ENCODE measurements at places on chromosomes 3 and 15.

DNA sequence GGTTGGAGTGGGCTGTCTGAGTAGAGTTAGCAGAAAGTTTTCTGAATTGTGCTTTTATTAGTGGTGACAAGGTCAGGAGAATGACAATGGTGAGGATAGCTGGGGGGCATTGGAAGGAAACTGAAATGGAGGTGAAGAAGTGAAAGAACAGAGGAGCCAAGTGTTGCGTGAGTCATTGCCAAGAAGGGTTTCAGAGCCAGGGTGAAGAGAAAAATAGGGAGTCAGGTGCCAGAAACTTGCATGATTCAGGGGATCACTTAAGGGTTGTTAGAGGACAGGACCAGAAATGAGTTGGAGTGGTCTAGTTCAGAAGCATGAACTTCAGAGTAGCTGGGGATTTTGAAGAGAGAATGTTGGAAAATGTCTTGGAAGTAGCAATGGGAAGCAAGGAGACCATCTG is 86.0 kb upstream of the GALNT15 start:
- no peak for DNase-seq

- no peak for DNase-seq
Measured at GRCh38 chr3:12425850-12426579, 58.3 kb upstream of the TSEN2 start.

- DNase-seq = no peak
Measured at GRCh38 chr3:28122227-28122626, 119.2 kb upstream of the CMC1 start.

DNA sequence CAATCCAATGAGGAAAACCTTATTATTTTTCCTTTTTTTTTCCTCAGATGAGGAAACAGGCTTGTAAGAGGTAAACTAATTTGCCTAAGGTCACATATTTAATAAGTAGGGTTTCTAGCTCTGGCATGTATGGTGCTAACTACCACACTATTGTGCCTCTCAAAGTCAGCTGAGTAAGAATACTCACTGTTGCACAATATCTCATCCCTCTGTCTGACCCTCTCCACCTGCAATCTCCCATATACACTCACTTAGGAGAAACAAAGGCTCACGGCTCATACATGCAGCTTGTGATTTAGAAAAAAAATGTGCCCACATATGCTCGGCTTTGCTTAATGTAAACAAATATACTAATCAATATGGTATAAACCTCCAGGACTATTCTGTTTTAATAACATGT is 10.4 kb upstream of the ARIH1 start:
- no peak for DNase-seq

- no peak for DNase-seq
Measured at GRCh38 chr3:194496217-194496919, 9.6 kb upstream of the ATP13A3 start.

GRCh38 chr15:35858707-35859106 is 312.7 kb upstream of the DPH6 start:
- DNase-seq = no peak

- DNase-seq = no peak
Measured at GRCh38 chr3:14802381-14802731, 16.4 kb upstream of the FGD5 start.

DNA sequence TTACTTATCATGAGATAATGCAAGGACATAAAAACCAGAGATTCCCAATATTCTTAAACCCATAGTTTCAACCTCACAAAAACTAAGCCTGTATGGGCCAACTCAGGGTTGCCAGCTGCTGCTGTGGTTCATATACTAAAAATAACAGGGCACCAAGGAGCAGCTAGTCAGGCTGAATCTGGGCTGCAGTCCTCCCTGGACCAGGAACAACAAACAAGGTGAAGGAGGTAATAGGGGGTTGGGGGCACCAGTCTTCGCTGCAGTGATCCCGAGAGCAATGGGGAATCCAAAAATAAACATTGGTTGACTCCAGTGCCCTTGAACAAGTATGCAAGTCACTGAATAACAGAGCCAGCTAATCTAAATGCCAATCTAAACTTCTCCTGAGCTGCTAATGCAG is 108.9 kb downstream of the MECOM start:
- no peak for DNase-seq

GRCh38 chr15:77224352-77224751 is 153.4 kb upstream of the TSPAN3 start:
- DNase-seq = no peak

DNA sequence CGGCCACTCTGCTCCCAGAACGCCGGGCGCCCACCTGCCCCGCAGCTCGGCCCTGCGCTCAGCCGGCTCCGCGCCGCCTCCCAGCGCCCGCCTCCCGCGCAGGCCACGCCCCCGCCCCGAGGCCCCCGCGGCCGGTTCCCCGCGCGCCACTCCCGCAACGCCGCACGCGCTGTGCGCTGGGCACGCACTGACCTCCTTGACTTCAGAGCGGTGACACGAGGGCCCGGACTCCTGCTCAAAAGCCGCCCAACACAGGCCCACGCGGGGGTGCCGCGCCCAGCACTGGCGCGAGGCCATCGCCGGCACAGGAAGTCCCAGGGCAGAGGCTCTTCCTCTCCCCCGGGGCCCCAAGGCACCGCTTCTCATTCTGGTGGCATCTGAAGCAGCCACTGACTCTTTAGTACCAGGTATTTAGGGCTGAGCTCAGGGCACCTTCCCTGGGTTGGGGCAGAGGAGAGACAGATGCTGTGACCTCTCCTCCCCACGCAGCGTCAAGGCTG is 12.4 kb downstream of the TNK2 start:
- peak; percentile 79 for DNase-seq

DNA sequence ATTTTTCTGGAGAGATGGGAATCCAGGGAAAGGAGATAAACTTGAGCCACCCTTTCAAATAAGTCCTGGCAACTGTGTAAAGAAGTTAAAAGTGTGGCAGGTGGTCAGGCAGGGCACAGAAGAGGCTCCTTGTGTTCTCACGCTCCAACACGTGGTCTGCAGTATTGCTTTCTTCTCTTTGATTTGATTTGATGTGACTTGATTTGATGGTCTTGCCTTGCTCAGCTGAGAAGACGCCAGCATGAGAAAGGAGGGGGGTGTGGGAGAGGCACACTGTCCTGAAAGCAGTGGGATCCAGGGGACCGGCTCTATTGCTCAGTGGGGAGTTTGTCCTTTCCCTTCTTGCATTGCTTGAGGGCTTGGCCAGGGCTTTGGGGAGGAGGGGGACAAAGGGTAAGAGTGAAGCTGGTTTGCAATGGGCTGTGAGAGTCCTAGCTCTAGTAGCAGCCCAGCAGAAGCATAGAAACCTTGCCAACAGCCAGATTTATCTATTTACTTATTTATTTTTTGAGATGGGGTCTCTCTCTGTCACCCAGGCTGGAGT is 25.7 kb upstream of the NEO1 start:
- DNase-seq = no peak

- DNase-seq = no peak
Measured at GRCh38 chr3:151200586-151200985, 2.4 kb downstream of the GPR171 start.

- DNase-seq = no peak
Measured at GRCh38 chr3:74599564-74599963, 14.9 kb downstream of the CNTN3 start.
